Fibroblast of the conjunctiva (primary cell): ENCODE measurements at places on chromosomes 5 and 9.

GRCh38 chr5:43652537-43653302 lies 49.7 kb downstream of the NNT start:
- DNase-seq, result no peak

GRCh38 chr5:66595756-66596635 lies at the start of gene MAST4:
Gene MAST4 (plus strand): TSS chr5:66596393. CDS start chr5:66596656, 263 bp downstream.
- DNase-seq, result peak; percentile 44

DNA sequence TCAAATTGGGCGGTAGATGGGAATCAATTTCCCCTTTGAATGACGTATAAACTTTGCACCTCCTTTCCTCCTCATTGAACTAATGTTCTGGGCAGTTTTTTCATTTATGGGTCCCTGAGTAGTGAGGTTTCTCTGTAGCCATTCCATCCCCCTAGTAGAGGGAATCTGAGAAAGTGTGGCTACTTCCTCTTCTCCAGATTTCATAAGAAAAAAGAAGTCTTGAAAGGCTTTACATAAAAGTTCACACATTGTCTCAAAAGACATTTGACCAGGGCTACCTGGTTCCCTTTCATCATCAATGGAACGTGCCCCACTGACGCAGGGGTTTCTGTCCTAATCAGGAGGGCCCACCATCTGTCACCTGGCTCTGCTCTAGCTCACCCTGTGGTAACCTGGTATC lies 57.3 kb downstream of the CTSL start:
- no peak for DNase-seq

GRCh38 chr9:109052416-109052815 lies 39.1 kb upstream of the CTNNAL1 start:
- peak; percentile 28 for DNase-seq

GRCh38 chr9:85213650-85214607 lies 527.8 kb downstream of the AGTPBP1 start:
- DNase-seq, result no peak

DNA sequence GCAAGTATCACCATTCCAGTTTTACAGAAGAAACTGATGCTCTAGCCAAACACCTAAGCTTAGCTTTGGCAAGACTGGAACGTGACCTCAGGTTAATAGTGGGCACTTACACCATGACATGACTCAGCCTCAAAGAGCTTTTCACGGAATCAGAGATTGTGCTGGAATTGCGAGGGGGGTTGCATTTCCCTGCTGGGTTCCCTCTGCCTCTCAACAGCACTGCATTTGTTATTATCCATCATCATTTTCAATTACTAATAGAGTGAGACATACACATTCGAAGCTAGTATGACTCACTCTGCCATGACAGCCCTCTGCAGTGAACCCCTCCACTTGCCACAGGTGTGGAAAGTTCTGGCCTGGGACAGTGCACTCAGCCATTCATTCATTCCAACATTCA lies 8.0 kb downstream of the SPOCK1 start:
- DNase-seq, result no peak

- DNase-seq, result no peak
Observed at GRCh38 chr9:35845824-35846771, 17.1 kb downstream of the TMEM8B start.

- no peak for DNase-seq
Observed at GRCh38 chr5:173733831-173734501, 117.5 kb upstream of the BOD1 start.

DNA sequence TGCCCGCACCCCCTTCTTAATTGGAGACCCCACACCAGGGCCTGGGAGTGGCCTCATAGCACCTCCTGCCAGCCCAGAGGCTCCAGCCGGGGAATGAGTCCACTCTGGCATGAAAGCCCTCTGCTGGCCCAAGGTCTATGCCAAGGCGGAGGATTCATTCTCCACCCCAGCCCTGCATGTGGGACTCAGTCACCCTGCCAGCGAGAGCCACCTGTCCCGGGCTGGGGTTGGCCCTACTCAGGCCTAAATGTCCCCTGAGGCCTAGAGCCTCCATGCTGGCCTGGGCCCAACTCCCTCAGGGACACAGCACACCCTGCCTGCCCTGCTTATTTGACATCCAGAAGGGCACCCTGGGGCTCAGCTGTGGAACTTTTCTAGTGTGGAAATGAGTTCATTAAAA lies 1.0 kb upstream of the RAPGEF1 start:
- DNase-seq, result no peak

GRCh38 chr5:35194635-35195471 lies 35.4 kb downstream of the PRLR start:
- no peak for DNase-seq

- peak; percentile 98 for DNase-seq
Observed at GRCh38 chr9:93098236-93098946, 2.4 kb downstream of the CARD19 start.

GRCh38 chr5:157648275-157648990 lies 3.8 kb downstream of the SOX30 start:
- DNase-seq, result no peak

DNA sequence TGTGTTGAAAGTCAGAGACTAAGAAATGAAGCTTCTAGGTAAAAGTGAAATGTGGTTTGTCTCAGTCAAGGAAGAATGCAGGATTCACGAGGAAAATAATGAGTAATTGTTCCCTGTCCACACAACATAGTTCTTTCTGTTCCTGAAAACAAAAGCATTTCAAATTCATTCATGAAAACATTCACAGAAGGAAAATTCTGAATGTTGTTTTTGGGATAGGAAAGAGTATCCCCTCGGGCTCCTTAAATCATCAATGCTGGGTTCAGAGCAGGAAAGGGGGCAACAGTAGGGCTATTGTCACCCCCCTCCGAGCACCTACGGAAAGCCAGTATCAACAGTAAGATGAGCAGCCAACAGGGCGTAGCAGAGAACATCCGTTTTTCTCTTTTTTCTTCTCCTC lies 769.9 kb upstream of the ADAMTS16 start:
- DNase-seq, result no peak

GRCh38 chr5:56588636-56589480 lies 226.5 kb upstream of the MAP3K1 start:
- DNase-seq, result no peak

DNA sequence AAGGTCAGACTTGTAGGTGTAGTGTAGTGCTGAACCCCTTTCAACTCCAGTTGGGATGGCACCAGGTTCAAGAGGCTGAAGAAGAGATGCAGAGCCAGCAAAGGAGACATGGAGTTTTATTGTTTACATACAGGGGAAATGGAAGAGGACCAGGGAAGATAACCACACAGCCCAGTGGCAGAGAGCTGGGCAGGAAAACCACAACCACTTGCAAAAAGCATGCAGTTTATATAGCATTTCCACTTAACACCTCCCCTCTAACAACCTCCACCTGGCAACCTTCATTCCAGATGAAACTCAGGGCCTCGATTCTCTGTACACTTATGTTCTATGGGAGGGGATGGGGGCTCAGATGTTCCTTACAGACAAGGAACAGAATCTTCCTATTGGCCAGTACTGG lies 56.9 kb downstream of the SNX24 start:
- no peak for DNase-seq
